ENCODE measurements at places on chromosomes 6 and 20.

GRCh38 chr20:36469973-36470372 lies 71.3 kb upstream of the MYL9 start:
- DNase-seq = no peak

GRCh38 chr6:156262014-156262413 lies 515.2 kb upstream of the ARID1B start:
- no peak for DNase-seq

GRCh38 chr6:123415844-123416468 lies 220.8 kb downstream of the TRDN start:
- DNase-seq = peak; percentile 9

DNA sequence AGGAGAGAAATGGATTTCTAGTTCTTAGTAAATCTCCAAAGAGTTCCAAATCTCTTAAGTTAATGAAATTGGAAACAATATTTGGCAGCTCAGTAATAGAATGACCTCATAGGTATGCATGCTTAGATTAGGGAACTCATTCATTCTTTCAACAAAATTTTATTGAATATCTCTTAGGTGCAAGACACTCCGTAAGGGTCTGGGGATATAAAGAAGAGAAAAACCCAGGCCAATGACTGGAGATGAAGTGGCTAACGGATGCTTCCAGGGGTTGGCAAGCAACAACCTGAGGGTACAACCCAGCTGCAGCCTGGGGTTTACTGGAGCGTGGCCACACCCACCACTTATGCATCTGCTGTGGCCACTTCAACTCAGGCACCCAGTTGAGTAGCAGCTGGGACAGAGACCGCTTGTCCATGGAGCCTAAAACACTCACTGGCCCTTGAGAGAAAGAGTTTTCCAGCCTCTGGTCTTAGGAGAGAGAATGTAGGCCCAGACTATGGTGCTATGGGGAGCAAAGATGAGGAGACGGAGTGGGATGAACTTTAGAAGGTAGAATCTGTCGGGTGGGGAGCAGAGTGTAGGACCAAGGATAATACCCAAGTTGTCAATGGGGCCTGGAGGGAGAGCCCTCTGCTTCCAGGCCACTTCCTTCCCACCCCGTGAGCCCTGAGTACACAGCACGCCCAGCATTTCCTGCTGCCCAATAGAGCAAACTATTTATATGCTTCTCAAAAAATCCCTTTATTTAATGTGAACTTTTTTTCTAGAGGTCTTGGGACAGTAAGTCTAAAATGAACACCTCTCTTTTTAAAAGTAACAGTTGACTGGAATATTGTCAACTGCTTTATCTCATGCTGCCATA lies 46.8 kb upstream of the PXDC1 start:
- DNase-seq = peak; percentile 17

DNA sequence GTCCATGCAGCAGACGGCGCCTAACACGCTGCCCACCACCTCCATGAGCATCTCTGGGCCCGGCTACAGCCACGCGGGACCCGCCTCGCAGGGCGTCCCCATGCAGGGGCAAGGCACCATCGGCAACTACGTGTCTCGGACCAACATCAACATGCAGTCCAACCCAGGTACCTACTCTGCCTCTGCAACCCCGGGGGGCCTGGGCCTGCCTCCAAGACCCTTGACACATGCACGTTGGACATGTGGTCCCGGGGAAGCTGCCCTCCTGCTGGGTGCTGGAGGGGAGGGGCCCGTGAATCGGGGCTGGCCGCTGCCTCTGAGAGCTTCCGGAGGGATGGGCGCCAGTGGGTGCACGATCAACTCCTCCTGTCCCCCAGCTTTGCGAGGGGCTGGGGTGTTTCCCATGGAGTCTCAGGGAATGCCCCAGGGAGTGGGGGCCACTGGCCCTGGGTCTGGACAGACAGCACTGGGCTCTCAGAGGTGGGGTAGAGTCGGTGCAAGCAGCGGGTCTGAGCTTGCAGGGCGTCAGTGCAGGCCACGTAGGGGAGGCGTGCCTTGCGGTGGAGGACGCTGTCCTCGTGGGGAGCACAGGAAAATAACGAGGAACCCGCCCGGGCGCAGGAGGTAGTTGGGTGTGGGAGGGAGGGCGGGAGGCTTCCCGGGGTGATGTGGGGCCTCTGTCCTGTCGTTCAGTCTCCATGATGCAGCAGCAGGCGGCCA lies 19.4 kb downstream of the SS18L1 start:
- no peak for DNase-seq

DNA sequence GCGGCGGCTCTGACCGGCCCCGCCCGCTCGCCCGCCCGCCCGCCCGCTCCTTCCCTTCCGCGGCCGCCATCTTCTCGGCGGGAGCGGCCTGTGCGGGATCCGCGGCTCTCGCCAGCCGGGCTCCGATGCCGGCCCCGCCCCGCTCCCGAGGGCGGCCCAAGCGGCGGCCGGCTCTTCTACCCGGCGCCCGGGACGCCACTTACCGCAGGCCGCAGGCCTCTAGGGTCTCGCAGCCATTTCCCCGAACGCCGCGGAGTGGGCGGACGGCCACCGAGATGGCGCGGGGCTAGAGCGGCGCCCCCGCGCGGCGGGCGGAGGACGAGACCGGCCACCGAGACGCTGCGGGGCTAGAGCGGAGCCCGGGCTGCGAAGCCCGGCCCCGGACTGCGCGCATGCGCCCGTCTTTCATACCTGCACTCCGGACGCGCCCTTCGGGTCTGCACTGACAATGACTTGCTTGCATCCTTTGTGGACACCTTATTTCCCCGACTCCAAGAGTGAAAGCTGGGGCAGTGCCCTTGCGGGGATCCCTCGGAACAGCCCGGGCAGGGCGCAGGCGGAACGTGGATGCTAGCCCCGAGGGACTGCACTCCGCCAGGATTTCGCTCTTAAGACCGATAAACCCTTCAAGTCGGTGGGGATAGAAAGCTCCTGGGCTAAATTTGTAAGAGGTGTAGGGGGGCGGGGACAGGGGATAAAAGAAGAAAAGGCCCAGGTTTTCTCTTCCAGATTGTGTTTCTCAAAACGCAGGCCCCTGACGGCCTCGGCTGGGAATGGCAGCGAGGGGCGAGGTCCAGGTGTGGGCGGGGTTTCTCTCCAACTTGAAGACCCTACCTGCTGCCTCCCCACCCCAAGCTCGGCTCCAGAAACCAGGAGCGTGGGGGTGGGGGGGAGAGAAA lies at the start of gene DIDO1:
TSS of gene DIDO1 (minus strand) at position 277 of the 899 bp plus-strand sequence.
- no peak for DNase-seq

All from HS-27A (cell line).